Caco-2 (cell line): ENCODE measurements at places on chromosomes 4 and X. TPM values are rescaled to one million over a fixed set of nuclear protein-coding genes. Genes with fewer than 3 reads are reported as not detected.

- DNase-seq, result no peak
Measured at GRCh38 chr4:178081896-178082295, 639.7 kb upstream of the AGA start.

RAB33A gene
- total RNA-seq, result 0.35 TPM in 1 of 2 replicates, not detected in the other

DNA sequence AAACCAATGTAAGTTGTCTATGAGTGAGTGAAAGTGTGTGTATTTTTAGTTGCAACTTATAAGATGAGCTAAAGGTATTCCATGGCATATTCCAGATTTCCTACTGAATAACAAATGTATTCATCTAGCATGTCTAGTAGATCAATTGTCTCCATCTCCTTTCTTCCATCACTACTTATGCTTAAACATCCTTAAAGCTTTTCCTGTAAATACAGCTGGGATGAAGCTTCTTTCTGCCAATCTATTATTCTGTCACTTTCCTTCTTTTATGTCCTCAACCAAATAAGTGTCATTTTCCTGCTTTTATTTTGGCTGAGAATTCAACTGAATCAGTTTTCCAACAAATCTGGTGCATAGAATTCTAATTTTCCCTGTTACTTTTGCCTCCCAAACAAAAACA lies 136.3 kb downstream of the COL25A1 start:
- no peak for DNase-seq

DNA sequence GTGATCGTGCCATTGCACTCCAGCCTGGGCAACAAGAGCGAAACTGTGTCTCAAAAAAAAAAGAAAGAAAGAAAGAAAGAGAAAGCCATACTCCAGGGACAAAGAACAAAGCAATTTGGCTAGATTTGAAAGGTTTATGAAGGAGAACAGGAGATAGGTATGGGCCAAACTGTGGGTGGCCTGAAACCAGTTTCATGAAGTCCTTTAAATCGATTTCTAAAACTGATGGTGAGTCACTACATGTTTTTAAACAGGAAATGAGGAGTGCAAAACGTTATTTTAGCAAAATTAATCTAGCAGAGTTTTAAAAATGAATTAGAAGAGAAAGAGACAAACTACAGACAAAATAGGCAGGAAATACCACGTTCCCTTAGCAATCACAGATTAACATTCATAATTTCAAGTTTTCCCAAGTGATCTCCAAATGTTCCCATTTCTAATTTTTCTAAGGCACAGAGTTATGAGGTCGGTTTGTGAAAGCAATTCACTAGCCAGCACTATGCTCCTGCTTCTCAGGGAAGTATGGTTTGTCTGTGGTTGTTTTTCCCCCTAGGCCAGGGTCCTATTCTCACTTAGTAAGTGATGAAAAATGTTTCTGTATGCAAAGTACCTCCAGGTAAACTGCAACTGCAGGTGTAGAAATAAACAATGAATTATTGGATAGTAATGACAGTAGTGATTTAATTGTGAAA lies 190.6 kb downstream of the PPP3CA start:
- DNase-seq, result no peak

GRCh38 chrX:136220540-136220939 lies 30.7 kb downstream of the MAP7D3 start:
- DNase-seq, result no peak

DNA sequence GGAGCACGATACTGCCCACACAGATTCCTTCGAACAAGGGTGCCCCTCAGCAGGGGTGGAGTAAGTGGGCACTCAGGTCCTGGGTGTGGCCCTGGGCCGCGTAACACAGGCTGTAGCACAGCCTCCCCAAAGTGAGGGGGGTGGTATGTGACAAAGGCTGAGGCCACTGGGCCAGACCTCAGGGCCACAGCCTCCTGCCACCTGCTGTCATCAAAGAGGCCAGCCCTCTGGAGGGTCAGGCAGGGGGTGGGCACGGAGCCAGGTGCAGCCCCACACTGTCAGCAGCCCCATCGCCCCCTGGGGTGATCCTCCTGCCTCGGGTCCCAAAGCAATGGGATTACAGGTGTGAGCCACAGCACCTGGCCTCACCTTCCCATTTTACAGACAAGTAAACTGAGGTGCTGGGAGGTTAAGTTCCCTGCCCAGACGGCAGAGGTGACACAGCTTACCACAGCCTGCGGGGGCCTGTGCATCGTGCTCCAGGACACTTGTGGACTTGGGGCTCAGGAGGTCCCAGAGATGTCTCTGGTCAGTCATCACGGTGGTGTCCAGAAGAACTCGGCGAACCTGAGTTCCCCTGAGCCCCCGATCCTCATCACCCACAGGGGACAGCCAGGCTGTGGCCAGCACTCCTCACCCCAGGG lies 27.5 kb upstream of the MXD4 start:
- no peak for DNase-seq

DNA sequence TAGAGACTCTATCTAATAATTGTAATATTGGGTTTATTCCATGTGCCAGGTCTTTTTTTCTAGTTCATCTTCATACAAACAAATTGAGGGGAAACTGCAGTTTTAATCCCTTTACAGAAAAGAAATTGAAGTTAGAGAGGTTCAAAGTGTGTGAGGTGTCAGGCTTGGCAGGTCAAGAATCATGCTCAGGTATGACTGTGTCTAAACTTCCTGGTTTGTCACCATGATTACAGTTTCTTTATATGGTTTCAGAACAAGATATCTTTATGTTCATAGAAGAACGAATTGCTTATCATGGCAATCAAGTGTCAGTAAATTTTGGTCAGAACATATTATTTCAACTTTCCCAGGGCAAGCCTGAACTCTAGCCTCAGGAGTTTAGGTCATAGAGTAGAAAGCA lies 460.4 kb downstream of the RAPGEF2 start:
- no peak for DNase-seq

AFM gene
- 2.5 and 4.1 TPM in 2 replicates for total RNA-seq

DNA sequence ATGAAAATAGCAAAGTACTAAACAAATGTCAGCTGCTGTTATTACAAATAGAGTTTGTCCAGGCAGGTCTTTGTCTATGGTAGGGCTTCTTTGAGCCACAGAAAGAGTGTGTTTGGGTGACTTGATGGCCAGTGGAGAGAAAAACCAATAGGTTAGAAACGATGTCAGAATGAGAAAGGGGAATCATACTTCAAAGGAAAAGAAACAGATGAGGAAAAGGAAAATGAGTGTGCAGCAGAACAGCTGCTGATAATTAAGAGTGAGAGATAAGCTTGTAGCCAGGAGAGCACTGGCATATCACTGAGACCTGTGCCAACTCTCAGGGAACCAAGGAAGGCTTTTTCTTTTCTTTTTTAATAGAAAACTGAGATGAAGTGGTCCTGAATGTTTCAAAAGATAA lies 257.2 kb downstream of the ARHGAP24 start:
- no peak for DNase-seq

DNA sequence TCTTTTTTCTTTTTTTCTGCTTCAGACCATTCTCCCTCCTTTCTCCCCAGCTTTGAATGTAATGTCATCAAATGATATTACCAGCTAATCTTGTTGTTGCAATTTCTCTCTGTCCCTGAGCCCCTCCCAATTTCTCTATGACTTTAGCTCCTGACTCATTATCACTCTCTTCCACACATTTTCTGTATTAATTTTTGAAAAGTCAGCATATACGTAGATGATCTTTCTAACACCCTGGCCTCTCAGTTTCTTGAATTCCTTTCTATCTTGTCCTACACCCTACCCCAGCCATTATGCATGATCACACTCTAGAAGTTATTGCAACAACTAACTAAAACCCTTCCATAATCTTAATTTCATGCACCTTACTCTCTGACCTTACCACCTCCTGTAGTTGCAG lies 13.1 kb upstream of the TRPC3 start:
- no peak for DNase-seq

FGFBP1 gene
- total RNA-seq, result 0.88 and 1.1 TPM in 2 replicates

SSX1 gene
- not detected in 2 replicates for total RNA-seq

- DNase-seq, result no peak
Measured at GRCh38 chrX:139299309-139299708, 231.2 kb upstream of the F9 start.

- no peak for DNase-seq
Measured at GRCh38 chrX:21658152-21658737, at the start of gene KLHL34. TSS of gene KLHL34 (minus strand) at chrX:21658330. CDS start at chrX:21657788, 542 bp downstream.

DNA sequence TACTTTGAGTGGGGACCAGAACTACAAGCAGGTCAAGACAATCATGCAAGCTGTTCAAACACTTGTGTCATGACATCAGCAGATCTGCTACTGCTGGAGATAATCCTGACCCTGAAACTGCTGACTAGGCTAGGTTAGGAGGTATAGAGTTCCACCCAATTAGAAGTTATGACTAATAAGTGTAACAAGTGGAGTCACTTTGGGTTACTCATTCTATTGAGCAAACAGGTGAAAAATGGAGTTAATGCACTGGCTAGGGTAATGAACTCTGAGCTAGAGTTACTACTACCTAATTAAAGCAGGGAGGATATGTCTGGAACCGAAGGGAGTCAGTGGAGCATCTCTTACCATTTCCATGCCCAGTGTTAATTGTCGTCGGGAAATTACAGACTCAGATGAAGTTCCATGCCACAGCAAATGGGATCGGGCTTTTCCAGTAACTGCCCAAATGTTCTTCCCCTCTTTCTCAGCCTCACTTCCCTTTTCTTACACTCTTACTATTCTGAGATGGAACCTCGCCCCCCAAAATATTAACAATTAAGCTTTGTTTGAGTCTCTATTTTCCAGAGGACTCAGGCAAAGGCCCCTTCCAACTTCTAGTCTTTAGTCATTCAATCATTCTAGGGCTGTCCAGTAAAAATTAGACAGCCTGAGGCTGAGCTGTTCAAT lies 19.8 kb upstream of the MANBA start:
- peak; percentile 42 for DNase-seq

DNA sequence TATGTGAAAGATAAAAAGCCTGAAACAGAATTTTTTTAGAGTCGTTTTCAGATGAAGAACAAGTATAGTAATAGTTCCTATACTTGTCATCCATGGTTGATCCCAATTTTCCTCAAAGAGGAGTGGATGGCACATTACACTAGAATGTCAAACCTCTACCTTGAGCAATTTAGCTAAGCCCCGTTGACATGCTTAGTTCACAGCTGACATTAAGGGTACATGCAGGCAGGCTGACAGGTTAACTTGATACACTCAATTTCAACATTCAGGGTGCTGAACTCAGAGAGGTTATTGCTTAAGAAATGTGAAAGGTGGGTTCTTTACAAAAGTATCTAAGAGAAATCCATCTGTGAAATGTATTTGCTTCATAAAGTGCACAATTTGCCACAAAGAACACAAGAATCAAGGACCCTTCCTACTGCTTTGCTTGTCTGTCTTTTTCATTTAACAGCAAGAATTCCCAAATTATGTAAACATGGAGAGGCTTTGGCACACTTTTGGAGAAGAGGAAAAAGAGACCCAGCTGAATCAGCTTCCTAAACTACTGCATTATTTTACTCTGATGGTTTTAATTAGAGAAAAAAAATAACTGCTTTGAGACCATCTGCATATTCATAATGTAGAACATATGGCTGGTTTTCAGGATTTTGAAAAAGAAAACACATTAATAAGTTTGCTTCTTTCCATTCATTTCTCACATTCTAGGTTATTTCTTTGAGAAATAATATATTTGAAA lies 122.5 kb upstream of the DDIT4L start:
- DNase-seq, result no peak

DNA sequence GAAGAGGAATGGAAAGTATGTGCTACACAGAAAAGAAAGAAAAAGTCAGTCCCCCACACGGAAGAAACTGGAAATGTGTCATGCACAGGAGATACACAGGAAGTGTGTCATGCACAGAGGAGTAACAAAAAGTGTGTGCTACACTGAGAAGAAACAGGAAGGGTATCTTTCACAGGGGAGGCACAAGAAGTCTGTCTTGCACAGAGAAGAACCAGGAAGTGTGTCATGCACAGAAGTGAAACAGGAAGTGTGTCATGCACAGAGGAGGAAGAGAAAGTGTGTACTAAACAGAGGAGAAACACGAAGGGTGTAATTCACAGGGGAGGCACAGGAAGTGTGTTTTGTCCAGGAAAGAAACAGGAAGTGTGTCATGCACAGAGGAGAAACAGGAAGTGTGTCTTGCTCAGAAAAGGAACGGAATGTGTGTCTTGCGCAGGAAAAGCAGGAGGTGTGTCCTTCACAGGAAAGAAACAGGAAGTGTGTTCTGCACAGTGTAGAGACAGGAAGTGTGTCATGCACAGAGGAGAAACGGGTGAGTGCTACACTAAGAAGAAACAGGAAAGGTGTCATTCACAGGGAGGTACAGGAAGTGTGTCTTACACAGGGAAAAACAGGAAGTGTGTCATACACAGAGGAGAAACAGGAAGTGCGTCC lies 527.2 kb upstream of the PRKX start:
- no peak for DNase-seq

- no peak for DNase-seq
Measured at GRCh38 chrX:31112226-31112999, 40.6 kb upstream of the FTHL17 start.

FGF13 gene
- 7.1 and 8.5 TPM in 2 replicates for total RNA-seq

DNA sequence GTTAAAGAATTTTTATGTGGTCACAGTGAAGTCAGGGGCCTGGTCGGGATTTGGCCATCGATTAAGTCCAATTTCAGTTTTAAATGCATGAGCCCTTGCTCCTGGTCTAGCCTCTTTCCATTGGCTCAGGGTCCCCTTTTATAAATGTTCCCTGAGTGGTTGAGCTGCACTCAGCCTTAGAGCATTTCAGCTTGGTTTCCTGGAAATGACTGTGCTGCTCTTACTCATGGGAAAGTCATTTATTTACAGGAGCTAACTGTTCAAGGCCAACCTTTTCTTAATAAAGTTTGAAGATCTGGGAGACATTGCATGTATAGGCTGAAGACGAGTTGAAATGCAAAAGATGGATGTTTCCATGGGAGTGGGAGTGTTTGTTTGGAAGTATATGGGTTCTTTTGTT lies 98.8 kb upstream of the CLNK start:
- DNase-seq, result no peak
